Skin of body (tissue), 3 donors: ENCODE measurements at places on chromosomes 12 and 14.

DNA sequence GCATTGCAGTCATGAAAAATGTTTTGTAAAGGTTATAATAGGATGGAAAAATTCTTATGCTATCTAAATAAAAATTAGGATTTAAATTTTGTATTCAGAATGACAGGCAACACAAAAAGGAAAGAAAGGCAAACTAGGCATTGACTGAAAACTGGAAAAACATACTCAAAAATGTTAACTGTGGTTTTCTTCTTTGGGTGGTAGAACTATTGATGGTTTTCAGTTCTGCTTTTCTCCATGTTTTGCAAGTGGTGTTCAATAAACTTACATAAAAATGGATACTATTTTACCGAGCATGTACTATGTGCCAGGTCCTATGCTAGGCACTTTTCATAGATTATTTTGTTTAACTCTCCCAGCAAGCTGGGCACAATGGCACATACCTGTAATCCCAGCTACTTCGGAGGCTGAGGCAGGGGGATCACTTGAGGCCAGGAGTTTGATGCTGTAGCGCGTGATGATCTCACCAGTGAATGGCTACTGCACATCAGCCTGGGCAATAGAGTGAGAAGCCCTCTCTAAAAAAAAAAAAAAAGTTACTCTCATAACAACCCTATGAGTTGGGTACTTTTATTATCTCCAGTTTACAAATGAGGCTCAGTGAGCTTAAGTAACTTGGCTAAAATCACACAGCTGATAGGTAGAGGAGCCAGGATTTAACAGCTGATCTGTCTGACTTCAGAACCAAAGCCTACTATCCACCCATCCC, 26.3 kb upstream of the TCP11L2 start:
- no peak for DNase-seq

DNA sequence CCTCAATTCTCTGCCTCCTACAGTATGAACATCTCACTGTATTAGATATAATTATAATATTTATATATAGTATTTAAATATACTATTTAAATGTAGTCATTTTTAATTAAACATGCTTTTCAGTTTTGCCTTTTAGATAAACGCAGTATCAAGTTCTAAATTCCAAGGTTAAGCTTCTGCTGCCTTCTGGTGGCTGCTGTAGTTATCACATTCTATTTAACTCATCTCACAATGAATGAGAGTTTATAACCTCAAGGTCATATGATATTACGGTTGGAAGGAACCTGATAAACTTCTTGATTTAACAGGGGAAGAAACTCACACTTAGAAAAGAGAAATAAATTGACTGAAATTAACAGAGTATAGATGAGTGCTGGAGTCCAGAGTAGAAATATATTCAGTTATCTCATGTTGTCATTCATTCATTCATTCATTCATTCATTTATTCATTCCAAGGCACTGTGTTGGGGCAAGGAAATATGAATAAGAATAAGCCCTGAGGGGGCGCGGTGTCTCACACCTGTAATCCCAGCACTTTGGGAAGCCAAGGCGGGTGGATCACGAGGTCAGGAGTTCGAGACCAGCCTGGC, 31.9 kb downstream of the GUCY2C start:
- no peak for DNase-seq

DNA sequence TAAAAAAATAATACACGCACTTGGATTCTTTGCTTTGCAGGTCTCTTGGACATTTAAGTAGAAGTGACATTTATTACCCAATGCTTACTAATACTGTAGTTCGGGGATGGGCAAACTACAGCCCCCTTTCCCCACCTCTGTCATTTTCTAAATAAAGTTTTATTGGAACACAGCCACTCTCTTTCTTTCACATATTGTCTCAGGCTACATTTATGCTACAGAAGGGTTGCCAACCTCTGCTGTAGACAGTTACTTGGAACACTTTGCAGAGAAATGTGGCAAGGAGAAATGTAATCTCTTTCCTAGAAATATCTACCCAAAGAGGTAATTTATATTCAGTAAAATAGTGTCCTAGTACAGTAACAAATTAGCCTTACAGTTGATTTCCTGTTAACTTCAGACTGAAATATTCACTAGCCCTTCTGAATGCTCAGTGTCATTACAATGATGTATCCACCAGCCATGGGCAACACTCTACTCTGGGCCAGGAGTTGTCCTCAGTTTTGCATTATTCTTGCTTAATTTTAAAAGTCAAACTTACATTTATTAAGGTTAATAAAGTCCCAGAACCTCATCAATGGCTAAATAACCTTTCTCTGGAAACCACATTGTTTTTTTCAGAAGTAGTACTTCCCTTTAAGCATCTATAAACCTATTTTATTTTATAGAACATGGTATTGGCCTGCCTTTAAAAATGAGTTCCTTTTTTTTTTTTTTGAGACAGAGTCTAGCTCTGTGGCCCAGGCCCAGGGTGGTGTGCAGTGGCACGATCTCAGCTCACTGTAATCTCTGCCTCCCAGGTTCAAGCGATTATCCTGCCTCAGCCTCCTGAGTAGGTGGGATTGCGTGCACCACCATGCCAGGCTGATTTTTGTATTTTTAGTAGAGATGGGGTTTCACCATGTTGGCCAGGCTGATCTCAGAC, 269.6 kb upstream of the AMIGO2 start:
- no peak for DNase-seq

GRCh38 chr14:52458721-52459085, 93.6 kb downstream of the TXNDC16 start:
- no peak for DNase-seq
